ENCODE measurements at places on chromosomes 2 and 18.

DNA sequence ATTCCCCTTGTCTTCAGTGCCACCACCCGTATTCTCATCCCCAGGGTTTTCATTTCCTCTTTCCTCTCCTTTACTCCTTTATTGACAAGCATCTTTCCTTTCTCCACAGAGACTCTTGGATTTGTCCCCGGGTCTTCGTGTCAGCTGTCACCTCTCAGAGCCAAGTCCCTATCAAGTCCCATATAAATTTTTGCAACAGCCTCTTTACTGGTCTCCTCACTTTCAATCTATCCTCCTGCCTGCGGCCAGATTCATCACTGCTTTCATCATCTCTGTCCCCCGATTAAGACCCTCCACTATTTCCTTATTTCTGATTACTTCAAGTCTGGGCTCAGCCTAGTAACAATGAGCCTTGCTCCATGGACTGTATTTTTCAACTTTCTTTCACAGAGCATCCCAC is 113.8 kb downstream of the CTAGE1 start:
- DNase-seq: no peak

- DNase-seq: peak; percentile 62
These were observed 1.8 kb downstream of the DCC start for GRCh38 chr18:52341608-52342381.

- no peak for DNase-seq
These were observed 441.9 kb downstream of the RND3 start for GRCh38 chr2:150045601-150046000.

GRCh38 chr2:191922736-191923651 is 76.1 kb upstream of the CAVIN2 start:
- DNase-seq: no peak

DNA sequence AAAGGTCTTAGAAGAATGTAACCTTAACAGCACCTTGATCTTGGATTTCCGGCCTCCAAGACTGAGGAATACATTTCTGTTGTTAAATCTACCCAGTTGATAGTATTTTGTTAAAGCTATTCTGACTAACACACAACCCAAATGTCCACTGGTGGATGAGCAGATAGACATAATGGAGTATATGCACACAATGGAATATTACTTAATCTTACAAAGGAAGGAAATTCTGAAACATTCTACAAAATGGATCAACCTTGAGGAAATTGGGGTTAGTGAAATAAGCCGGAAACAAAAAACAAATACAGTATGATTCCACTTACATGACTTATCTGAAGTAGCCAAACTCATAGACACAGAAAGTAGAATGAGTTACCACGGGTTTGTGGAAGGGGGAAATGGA is 168.7 kb downstream of the ZNF804A start:
- no peak for DNase-seq

GRCh38 chr2:73402386-73403103 is 16.9 kb downstream of the ALMS1 start:
- DNase-seq: no peak

DNA sequence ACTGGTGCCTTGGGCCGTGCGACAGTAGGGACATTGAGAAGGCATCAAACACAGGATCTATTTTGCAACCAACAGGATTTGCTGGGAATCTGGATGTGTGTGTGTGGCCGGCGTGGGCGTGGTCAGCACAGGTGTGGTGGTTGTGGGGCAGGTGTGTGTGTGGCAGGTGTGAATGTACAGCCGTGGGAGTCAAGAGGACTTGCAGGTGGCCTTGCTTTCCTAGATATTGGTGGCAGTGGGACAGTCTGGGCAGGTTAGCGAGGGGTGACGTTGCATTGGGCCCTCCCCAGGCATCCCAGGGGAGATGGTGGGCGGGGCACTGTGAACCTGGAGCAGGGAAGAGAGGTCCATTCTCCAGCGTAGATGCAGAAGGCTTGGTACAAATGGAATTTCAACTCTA is 3.2 kb upstream of the LIMS2 start:
- no peak for DNase-seq

DNA sequence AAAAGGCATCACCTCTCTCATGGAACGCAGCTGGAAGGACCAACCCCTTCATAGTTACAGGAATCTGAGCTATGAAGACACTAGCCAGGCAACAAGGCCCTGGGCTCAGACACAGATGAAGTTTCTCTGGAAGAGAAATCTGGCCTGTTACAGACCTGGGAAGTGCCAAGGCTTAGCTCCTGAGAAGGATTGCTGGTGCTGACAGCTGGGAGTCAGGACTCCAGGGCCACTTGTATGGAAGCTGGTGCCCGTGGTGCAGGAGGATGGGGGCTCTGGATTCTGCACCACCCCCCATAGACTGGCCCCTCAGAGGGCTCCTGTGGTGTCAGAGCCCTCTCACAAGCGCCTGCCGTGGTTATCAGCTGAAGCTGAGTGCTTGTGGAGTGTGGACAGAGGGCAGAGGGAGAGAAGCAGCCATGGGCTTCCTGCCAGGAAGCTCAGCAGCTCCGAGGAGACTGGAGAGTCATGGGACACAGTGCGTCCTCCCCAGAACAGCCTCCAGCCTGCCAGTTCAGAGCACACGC is 87.3 kb upstream of the LCLAT1 start:
- no peak for DNase-seq

- no peak for DNase-seq
These were observed 713.7 kb downstream of the ADCYAP1 start for GRCh38 chr18:1618364-1618763.

- no peak for DNase-seq
These were observed 63.8 kb upstream of the PPM1B start for GRCh38 chr2:44104855-44105271.

GRCh38 chr2:230106771-230107170 is 38.0 kb upstream of the SLC16A14 start:
- no peak for DNase-seq

DNA sequence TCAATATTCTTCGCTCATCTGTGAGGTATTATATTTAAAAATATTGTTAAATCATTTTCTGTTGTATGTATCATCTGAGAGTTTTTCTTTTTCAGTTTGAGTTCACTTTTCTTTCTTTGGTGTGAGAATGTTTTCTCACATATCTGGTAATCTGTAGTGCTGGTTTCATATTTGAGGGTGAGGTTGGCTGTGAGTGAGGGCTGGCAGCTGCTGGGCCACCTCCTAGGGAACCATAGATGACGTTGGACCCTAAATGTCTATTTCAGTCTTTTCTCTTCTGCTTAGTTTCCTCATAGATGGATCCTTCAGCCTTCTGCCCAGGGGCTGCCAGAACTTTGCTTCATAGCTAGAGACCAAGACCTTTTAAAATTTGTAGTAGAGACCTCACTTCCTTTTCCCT is 33.5 kb downstream of the MGAT5 start:
- no peak for DNase-seq

GRCh38 chr18:38884050-38884449 is 1318.5 kb upstream of the CELF4 start:
- DNase-seq: no peak

DNA sequence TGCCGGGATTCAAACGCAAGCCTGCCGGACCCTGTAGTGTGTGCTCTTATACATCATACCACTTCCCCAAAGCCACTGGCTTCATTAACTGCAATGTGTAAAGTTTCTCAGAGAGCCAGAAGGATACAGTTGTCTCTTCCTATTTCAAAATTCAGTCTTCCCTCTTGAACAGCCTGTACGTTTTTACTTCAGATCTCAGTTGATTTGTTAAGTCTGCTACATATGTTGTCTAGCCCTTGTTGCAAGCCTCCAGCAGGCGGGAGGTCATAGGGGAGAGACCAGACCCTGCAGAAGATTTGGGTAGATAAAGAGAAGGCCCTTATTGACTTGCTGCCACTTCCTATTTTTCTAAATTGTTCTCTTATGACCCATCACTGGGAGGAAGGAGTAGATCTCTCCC is 56.2 kb downstream of the ARHGEF33 start:
- no peak for DNase-seq

DNA sequence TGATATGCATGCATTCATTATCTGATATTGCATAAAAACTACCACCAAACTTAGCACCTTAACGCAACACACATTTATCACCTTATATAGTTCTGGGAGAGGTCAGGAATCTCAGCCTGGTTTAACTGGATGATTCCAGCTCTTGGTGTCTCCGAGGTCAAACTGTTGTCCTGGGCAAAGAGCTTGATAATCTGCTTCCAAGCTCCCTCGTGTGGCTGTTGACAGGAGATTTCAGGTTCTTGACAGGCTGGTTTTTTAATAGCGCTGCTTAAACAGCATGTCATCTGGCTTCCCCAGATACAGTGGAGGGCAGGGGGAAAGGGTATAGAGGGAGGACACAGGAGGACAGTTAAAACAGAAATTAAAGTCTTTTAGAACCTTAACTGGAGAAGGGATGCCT is 785.0 kb downstream of the CNTNAP5 start:
- no peak for DNase-seq

DNA sequence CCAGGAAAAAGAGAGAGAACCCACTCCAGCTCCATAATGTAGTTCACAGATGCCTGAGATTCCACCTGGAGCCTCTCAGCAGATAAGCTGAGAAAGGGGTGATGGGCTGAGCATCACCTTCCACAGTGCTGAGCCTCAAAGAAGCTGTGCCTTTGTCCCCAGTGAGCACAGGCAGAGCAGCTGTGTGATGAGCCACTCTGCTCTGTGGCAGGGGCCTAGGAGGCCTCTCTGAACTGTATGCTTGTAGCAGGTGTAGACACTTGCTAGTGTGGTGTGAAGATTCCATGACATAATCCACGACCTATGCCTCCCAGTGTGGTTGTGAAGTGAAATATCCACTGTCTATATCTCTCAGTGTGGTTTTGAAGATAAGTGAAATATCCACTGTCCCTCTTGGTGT is 70.4 kb upstream of the MGAT4A start:
- no peak for DNase-seq

DNA sequence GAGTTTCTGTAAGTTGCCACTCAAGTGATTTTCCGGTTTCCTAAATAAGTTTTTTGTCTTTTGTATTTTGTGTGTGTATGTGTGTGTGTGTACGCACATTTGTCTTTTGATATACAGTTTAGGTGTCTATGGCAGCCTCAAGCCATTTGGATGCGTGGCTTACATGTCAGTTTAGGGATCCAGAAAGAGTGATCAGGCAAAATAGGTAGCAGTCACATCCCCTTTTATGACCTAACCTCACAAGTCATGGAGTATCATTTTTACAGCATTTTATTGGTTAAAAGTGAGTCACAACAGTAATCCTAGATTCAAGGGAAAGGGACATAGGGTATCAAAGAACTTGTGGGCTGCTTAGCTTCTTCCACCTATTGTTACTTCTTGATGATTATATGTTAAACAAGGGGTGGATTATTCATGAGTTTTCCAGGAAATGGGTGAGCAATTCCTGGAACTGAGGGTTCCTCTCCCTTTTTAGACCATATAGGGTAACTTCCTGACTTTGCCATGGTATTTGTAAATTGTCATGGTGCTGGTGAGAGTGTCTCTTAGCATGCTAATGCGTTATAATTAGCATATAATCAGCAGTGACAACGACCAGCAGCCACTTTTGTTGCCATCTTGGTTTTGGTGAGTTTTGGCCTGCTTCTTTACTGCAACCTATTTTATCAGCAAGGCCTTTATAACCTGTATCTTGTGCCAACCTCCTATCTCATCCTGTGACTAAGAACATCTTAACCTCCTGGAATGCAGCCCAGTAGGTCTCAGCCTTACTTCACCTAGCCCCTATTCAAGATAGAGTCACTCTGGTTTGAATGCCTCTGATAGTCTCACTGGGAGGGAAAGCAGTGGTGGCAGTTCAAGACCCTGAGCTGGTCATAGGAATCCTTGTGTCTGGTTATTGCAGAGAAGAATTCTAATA is 8.6 kb upstream of the SOCS6 start:
- DNase-seq: no peak

DNA sequence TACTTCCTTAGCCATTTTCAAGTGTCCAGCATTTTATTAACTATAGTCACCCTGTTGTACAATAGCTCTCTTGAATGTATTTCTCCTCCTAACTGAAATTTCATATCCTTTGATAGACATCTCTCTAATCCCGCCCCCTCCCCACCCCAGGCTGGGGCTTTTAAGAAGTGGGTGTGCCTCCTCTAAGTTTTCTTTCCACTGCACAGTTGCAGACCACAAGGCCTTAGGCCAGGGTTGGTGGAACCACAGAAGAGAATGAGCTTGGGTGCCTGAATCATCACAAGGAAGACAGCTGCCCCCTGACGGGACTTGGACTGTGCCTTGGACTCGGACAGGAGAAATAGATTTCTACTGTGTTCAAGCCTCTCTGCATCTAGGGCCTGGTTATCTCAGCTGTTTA is 193.4 kb downstream of the HAUS1 start:
- no peak for DNase-seq

- DNase-seq: no peak
These were observed 232.2 kb downstream of the HDAC4 start for GRCh38 chr2:239168575-239168974.

DNA sequence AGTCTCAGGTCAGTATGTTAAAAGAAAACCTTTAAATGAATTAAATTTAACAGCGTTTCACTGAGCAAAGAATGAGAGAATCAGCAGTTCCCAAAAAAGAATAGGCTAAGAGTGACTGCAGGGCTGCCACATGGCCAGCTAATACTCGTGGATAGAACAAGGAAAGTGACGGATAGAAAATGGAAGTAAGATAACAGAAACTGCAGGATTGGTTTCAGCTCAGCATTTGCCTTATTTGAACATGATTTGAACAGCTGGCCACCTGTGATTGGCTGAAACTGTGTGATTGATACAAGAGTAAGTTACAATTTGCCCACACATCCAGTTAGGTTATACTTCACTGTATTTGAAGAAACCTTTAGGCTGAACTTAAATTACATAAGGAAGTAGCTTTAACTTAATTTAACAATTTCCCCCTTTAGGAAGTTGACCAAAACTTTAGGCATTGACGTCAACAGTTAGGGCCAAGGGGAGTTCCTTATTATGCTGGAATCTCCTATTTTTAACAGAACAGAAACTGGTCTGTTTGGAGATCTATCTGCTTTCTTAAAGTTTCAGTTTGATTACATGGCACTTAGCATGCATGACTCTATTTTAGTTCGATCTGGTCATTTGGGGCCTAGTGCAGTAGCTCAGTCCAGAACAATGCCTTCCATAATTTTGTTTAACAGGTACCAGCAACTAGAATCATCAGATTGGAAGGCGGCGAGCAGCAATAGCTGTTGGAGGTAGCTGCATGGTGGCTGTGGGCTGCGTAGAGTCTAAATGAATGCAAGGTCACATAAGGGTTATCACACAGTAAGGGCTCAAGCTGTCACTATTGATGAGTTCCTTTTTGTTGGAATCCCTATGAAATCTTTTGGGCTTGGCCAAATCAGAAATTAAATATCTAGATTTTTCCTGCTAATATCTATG is 143.4 kb downstream of the TRIM43 start:
- DNase-seq: no peak

GRCh38 chr18:23963443-23964165 is 51.0 kb upstream of the TTC39C start:
- no peak for DNase-seq

- peak; percentile 55 for DNase-seq
These were observed 26.0 kb upstream of the NMI start for GRCh38 chr2:151315381-151315903.

Measured in adipocyte (in vitro differentiated cells).